Esophagus mucosa (tissue), 1 donor: ENCODE measurements at places on chromosomes 11 and 22. TPM values are rescaled to one million over a fixed set of nuclear protein-coding genes. Genes with fewer than 3 reads are reported as not detected.
A peak's percentile ranks its signal among the peaks of the same experiment; 100 is the strongest.

Gene CABP2
- total RNA-seq: not detected

Gene FAM83F
- 50.7 TPM for total RNA-seq

Gene NXPE2
- not detected for total RNA-seq

Gene SLC35C1
- 22.8 TPM for total RNA-seq

DNA sequence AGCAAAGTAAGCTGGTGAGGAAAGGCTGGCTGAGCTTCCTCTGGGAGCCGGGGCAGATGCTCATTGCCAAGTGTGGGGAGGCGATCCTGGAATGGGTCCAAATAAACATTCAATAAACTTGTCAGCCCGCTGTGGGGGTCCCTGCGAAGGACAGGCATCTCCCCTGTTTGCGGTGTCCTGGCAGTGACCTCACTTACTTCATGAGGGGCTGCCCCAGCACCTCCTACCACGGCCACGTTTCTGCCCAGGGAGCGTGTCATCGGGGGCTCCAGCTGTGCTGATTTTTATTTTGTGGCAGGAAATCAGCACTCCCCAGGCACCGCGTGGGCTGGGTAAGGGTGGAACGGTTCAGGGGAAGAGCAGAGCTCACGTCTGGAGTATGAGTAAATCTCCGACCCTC, 493.9 kb upstream of the B3GAT1 start:
- no peak for ATAC-seq

GRCh38 chr11:128294001-128294670, 293.2 kb downstream of the ETS1 start:
- no peak for ATAC-seq

DNA sequence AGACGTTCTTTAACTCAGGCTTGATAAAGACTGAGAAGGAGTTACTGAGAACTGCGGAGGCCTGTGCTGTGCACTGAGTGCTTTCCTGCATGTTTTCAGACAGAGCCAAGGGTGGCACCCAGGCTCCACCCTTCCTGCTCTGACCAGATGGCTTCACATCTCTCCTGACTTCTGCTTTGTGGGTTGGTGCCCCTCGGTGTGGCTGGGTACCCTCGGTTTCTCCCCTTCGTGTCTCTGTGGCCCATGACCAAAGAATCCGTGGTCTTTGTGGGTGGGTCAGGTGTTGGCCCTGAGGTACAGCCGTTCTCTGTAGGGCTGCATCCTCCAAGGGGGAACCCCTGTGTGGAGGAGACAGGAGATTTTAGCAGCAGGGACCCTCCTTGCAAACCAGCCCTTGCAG, 34.3 kb downstream of the GRIK4 start:
- ATAC-seq: no peak

Gene IL10RA
- 3.8 TPM for total RNA-seq

Gene OR51B2
- total RNA-seq: not detected

Gene TTC9C
- 13.5 TPM for total RNA-seq

DNA sequence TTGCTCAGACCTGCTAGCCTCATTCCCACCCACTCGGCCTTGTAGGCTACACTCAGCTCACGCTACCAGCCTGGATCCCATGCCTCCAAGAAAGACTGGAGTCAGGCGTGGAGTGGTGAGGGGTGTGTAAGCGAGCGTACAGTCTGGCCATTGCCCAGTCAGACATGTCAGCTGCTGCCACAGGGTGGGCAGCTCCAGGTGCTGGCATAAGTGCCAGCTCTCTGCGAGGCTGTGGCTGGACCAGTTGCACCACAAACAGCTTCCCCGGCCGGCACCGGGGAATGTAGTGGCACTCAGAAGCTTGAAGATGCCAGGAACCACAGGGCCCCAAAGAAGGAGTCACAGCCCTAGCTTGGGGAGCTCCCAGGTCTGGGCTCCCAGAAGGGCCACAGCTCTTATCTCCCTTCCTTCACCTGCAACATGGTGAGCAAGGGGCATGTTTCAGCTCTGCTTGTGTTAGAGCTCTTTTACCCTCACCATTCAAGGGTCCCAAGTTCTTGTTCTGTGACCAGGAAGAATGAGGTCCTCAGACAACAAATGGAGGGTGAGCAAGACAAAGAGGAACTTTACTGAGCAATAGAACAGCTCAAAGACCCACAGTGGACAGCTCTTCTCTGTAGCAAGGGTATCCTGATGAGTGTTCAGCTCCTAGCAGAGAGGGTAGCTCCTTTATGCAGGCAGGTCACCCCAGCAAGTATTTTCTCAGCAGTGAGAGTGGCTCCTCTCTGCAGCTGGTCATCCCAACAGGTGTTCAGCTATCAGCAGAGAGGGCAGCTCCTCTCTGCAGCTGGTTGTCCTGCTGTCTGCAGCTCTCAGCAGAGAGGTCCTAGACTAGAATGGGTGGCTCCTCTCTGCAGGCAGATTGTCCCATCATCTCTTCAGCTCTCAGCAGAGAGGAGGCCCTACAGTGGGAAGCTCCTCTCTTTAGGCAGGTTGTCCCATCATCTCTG, 6.0 kb downstream of the SBF2 start:
- no peak for ATAC-seq

DNA sequence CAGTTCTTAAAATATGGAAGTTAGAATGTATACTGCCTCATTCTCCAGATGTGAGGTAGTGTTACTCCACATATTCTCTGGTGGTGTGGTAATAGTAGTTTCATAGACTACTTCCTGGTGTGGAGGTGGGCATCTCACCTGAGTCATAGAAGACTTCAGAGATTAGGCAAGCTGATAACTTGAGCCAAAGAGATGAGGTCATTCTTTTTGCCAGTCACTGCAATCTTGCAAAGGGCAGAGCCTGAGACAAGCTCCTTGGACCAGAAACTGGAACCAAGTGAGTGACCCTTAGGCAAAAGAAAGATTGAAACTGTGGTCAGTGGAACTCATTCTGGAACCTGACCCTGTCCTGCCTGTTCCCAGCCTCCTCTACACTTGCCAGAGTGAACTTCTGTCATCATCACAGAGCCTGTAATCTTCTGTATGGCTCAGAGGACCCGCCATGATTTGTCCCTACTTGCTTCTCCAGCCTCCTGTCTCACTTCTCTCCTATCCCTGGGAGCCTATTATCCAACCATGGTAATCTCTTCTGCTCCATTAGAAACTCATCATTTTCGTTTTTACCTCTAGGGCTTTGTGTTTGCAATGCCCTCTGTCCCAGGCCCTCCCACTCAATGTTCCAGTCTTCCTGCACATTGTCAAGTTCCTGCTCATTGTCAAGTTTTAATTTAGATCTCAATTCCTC, 10.6 kb upstream of the CCDC83 start:
- ATAC-seq: peak; percentile 95

Gene SCGB1A1
- total RNA-seq: 0.48 TPM

DNA sequence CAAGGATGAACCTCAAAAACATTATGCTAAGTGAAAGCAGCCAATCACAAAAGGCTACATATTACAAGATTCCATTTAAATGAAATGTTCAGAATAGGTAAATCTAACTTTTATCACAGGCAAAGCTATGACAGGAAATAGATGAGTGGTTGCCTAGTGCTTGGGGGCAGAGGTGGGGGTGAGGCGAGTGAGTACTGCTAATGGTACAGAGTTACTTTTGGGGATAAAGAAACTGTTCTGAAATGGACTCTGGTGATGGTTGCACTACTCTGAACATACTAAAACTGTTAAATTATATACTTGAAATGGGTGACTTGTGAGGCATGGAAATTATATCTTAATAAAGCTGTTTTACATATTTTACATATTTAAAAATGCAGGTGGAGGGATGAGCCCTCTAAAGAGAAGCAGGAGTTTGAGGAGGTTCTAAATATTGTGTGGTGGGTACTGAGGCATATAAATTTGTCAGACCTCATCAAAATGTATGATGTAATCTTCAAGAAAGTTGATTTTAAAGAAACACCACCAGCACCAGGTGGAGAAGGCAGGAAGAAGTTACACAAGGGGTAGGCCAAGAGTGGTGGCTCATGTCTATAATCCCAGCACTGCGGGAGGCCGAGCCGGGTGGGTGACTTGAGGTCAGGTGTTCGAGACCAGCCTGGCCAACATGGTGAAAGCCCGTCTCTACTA, 3.6 kb downstream of the SLC43A1 start:
- ATAC-seq: no peak

DNA sequence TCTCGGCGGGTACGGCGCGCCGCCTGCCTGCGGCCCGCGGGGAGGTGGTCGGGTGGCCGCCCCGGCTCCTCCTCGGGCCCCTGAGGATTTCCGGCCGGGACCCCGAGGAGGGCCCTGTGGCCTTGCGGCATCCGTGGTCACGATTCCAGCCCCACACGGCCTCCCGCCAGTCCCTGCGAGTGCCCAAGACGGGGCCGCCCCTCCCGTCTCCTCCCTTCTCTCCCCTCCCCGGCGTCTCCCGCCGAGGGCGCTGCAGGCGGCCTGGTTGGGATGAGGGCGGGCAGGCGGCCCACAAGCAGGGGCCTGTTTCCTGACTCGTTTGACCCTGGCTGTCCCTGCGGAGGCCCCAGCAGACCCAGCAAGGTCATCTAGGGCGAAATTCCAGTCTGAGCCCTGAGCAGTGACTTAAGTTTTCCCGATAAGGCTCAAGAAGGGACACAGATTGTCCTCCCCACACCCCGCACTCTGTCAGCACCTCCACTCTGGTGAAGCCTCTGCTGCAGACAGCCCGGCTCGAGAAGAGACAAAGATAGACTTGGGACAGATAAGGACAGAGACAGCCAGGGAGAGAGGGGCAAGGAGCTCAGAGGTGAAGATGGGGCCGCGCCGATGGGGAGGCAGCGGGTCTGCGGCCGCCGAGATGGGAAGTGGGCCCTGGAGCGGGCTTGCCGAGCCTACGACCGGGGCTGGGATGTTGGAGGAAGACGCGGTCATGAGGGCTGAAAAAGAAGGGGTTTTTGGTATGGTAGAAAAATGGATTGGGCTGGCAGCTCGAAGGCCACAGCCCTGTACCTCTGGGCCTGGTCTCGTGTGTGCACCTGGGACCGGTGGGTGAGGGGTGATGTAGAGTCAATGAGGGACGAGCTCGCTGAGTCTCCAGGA, 95.0 kb downstream of the SWAP70 start:
- peak; percentile 40 for ATAC-seq

Gene CHID1
- 56.6 TPM for total RNA-seq

DNA sequence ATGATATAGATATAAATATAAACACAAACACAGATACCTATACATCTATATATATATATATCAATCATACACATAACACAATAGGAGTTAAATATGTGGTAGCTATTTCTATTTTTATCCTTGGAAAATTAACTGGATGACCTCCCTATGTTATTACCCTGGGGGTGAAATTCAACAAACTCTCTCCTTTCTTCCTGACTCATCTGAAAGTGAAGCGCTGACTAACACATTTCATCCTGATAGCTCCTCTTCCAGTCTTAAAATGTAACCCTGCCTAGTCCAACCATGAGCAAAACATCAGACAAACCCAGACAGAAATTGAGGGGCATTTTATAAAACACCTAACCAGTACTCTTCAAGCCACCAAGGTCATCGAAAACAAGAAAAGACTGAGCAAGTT, 220.6 kb upstream of the ISX start:
- ATAC-seq: no peak

Gene ALG8
- 27.0 TPM for total RNA-seq

Gene GAL3ST1
- total RNA-seq: not detected

Gene SLC6A5
- total RNA-seq: not detected
